Left ventricle myocardium superior (tissue), 1 donor: ENCODE measurements at places on chromosomes 11 and 22. TPM values are rescaled to one million over a fixed set of nuclear protein-coding genes. Genes with fewer than 3 reads are reported as not detected.

DNA sequence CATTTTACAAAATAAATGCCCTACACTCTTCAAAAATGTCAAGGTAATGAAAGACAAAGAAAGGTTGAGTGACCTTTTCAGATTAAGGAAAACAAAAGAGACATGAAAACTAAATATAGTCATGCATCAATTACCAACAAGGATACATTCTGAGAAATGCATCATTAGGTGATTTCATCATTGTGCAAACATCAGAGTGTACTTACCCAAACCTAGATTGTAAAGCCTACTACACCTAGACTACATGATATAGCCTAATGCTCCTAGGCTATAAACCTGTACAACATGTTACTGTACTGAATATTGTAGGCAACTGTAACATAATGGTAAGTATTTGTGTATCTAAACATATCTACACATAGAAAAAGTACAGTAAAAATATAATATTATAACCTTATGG is 26.7 kb downstream of the INTS4 start:
- no peak for DNase-seq

- no peak for DNase-seq
Observed at GRCh38 chr11:46472662-46472994, 81.1 kb upstream of the CHRM4 start.

DNA sequence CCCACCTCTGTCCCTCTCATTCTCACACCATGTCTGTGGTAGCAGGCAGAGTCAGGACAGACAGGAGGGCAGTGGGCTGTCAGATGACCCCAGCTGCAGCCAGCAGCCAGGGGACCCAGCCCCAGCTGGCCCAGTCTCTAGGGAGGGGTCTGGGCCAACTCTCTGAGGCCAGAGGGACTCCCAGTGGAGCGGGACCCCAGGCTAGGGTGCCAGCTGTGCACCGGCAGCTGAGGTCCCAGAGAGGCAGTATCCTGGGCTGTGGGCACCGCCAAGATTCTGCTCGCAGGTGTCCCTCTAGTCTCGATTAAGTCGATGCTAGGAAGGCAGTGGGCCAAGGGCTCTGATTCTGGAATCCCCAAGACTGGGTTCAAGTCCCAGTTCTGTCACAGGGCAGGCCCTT is 16.7 kb upstream of the FADD start:
- no peak for DNase-seq

GRCh38 chr22:29275167-29275566 is 7.1 kb downstream of the EWSR1 start:
- no peak for DNase-seq

- no peak for DNase-seq
Observed at GRCh38 chr11:13117344-13117743, 108.2 kb downstream of the RASSF10 start.

GRCh38 chr11:63670433-63671321 is 499 bp downstream of the ATL3 start:
- DNase-seq = peak; percentile 73

The SLC22A8 gene
- total RNA-seq = not detected

The CSF2RB gene
- total RNA-seq = 3.2 TPM

The INS gene
- not detected for total RNA-seq
